KG1 (cell line): ENCODE measurements at places on chromosomes 13 and 19.

GRCh38 chr19:55585658-55586339 is 5.2 kb upstream of the ZNF579 start:
- DNase-seq = no peak

GRCh38 chr19:56504581-56504980 is 3.1 kb upstream of the ZNF471 start:
- DNase-seq = no peak

DNA sequence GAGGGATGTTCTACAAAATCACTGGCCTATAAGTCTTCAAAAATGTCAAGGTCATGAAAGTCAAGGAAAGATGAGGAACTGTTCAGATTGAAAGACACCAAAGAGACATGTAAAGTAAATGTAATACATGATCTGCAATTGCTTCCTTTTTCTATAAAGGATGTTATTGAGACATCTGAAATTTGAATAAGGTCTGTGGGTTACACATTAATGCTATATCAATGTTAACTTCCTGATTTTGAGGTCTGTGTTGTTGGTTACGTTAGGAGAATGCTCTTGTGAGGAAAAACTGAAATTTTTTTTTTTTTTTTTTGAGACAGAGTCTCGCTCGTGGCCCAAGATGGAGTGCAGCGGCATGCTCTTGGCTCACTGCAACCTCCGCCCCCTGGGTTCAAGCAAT is 197.4 kb downstream of the RGCC start:
- DNase-seq = no peak

DNA sequence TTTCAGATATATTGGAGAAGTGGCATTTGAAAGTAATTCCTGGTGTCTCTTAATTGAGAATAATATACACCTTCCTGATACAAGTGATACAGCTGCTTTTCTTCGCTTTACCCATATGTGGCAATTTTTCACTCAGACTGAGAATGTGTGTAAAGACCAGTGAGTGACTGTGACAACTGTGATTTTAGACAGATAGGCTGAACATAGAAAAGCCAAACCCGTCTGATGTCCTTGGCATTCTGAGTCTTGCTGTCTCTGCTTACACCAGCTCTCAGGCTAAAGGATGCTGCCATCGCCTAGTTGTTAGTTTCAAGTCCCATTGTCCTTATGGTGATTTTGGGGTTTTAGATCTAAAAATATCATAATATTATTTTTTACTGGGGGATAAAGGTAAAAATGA is 492.6 kb downstream of the RFC3 start:
- no peak for DNase-seq

DNA sequence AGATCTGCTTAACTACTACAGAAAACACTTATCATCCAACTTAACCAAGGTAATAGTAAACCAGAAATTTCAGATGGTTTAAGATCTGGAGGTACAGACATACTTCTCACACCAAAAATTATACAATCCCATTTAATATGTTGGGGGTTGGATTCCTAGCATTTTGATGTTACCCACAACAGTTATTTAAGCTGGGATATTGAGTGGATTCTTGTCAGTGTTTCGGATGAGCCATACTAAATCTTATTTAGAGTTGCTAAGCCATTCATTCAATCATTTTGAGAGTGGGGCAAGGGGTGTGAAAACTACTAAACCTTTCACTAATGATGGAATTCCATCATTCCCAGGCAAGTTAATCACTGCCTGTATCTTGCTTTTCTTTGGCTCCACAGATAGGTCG is 40.6 kb downstream of the KATNAL1 start:
- no peak for DNase-seq

- DNase-seq = no peak
Observed at GRCh38 chr13:76968041-76968440, 19.7 kb downstream of the ACOD1 start.

DNA sequence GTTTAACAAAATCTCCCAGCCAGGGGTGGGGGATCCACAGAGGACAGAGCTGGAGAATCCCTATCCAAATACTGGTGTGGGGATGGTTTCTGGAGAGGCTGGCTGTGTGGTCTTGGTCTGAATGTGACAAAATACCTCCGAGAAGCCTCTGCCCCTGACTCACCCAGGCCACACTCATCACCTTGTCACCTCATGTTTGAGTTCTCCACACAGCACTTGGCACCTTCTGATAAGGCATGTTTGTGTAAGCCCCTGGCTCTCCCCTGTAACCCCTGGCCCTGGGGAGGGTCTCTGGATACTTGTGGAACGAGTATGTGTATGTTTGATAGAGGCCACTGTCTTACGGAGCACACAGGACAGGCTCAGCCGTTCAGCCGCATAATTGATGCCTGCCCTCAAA is 14.7 kb downstream of the TECR start:
- no peak for DNase-seq

DNA sequence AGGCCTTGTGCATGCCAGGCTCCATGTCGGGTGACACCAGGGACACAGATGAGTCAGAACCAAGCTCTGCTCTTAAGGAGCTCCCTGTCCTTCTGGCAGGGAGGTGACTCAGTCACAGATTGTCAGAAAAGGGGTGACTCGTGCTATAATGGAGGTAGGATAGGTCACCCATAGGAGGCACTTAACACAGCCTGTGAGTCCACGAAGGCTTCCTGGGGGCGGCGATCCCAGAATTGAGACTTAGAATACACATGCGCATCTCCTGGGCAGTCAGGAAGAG is 19.6 kb downstream of the FUZ start:
- no peak for DNase-seq

DNA sequence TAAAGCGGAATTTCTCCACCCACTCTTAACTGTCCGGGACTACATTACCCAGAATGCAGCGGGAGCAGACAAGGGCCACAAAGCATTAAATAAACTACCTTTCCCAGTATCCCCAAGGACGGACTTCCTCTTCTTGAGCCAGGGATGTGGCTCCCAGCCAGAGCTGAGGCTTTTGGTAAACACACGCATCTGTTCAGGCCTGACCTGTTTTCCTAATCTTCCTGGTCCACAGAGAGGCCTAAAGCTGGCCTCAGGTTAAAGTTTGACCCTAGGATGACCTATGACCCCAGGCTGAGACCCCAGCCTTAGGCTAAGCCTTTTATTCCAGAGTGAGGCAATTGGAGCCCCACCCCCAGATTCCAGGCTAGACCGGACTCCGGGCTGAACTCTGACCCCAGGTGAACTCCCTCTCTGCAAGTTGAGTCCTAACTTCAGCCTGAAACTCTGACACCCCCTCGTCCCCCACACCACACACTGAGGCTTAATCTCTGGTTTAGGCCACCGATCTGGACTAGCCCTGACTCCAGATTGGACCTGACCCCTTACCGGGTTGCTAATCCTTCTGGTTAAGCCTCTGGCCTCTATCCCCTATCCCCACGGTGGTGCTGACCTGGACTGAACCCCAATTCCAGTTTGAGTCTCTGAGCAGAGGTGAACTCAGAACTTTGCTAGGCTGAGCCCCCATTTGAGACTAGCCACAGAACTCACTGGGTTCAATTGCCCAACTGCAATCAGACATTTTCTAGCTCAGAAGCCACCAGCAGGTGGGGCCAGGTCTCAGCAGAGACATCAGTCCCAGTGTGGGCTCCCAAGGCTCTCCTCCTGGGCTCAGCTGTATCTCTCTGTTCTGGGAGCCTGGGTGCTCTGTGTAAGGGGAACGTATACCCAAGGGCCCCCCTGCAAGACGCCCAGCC is 750 bp upstream of the GPR108 start:
- peak; percentile 75 for DNase-seq

DNA sequence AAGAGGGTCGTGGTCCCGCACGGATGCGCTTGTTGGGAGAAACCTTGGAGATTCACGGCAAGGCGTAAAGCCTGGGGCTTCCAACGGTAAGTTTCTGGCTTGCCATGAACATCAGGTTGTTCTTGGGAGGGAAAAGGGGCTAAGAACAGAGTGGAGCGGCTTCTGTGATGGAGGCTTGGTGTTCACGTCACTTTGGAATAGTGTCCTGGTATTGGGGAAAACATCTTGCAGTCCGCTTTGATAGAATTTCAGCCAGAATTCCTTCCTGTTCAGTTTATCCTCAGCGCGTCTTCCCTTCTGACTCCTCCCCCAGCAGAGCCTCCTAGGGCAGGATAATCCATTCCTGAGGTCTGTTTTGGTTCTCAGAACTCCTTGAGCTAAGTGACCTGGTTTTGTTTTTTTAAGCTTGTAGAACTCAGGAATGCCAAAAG is 2.0 kb downstream of the KCTD15 start:
- DNase-seq = no peak

GRCh38 chr19:45882652-45883585 is 3.0 kb downstream of the IRF2BP1 start:
- DNase-seq = peak; percentile 65

GRCh38 chr19:2129486-2129885 is 21.9 kb downstream of the AP3D1 start:
- DNase-seq = no peak

GRCh38 chr13:39451301-39451700 is 151.7 kb downstream of the LHFPL6 start:
- DNase-seq = no peak

GRCh38 chr19:39086386-39086785 is 2.2 kb downstream of the ACP7 start:
- no peak for DNase-seq

DNA sequence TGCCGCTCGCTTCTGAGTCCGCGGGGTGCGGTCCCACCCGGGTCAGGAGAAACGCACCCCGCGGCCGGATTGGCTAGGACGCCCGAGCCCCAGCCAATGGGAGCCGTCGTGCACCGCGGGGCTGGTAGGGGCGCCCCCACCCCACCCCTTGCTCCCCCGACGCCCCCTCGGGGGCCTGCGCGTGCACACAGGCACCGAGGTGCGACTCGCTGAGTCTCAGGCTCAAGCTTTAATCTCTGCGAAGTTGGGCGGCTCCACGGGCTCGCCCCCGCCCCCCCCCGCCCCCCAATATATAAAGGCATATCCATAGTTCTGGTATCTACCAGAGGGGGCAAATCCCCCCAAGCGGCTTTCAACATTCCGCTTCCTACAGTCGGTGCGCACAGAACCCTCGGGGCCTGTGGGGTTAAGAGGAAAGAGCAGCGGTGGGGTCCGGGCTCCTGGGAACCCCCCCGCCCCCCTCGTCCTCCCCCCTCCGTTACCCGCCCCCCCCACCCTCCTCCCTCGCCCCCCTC is at the start of gene COX6B2:
Gene COX6B2, minus strand, starts transcription at position 22 of the 515 bp plus-strand sequence. CDS start 198 bp downstream, outside the sequence.
- DNase-seq = no peak

DNA sequence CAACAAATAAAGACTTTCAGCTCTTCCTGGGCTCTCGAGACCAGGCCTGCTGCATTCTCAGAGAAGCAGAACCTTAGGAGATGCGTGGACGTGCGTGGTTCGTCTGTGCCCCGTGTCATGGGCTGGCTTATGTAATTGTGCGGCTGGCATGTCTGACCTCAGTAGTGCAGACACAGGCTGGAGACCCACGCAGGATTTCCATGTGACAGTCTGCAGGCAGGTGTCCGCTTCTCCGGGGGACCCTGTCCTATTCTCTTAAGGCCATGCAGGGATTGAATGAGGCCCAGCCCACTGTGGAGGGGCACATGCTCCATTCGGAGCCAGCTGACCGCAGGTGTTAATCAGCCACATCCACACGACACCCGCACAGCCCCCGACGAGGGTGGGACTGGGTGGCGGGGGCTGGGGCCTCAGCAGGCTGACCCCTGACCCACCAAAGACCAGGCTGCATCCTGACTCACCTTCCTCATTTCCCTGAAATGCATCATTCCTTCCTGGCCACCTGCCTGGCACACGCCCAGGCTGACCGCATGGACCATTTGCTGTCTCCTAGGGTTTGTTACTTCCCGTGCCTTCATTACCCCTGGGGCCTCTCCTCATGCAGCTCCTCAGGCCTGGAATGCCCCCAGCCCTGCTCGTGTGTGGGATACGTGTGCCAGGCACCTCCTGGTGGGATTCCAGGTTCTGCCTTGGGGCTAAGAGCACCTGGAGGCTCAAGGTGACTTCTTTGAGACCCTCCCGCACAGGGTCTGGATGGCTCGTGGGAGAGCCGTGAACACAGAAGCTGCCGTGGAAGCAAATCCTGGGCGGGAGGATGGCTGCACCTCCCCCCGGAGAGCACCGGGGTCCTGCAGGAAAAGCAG is 10.7 kb upstream of the MCF2L start:
- no peak for DNase-seq

GRCh38 chr13:32695602-32696250 is 109.5 kb downstream of the PDS5B start:
- DNase-seq = no peak

DNA sequence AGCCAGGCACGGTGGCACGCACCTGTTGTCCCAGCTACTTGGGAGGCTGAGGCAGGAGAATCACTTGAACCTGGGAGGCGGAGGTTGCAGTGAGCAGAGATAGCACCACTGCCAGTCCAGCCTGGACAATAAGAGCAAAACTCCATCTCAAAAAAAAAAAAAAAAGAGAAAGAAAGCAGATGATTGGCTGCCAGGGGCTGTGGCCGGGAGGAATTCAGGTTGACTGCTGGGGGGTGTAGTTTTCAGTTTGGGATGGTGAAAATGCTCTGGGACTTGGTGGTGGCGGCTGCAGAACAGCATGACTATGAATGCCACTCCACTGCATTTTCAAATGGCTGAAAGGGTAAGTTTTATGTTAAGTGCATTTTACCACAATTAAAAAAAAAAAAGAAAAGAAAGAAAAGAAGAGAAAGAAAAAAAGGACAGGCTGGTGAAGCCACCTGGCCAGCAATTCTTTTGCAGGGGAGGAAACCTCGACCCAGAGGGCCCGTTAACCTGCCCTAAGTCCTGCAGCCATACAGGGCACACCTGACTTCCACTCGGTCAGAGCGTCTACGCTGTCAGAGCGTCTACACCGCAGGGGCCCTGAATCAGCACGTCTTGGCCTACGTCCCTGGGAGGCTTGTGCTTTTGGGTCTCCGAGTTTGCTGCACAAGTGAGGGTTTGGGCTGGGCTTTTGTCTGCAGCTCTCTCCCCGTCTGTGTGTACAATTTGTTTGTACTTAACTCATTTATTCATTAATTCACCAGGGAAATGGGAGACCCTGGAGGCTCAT is 3.6 kb downstream of the ISOC2 start:
- DNase-seq = no peak

- DNase-seq = no peak
Observed at GRCh38 chr13:95258619-95259194, 42.5 kb downstream of the ABCC4 start.

GRCh38 chr13:20294497-20294896 is 62.4 kb upstream of the GJB6 start:
- no peak for DNase-seq

DNA sequence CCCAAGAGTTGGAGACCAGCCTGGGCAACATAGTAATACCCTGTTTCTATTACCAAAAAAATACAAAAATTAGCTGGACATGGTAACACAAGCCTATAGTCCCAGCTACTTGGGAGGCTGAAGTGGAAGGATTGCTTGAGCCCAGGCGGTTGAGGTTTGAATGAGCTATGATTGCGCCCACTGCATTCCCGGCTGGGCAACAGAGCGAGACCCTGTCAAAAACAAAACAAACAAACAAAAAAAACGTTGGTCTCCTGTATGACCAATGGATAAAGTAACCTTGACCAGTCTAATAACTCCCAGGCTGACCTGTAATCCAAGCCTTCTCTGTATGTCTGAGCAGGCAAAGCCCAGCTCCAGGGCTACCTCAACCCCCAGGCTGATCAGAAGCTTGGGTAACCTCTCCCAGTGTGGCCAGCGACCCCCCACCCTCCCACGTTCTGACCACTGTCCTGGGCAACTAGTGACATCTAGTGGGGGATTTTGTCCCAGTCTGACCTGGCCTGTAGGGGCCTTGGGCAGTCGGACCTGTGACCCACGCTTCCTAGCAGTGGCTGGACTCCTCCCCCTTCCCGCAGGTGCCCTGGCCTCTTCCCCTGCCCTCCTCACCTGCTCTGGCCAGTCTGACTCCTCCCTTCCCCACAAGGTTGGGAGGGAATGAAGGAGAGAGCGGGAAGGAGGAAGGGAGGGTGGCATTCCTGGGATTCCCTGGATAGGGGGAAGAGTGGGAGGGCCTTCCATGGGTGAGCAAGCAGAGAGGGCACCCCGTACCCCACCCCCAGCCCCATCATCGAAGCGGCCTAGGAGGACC is 1.0 kb upstream of the BCAM start:
- DNase-seq = no peak
